Stimulated activated CD4-positive, alpha-beta T cell treated with anti-CD3 and anti-CD28 coated beads, Interleukin-1b, Interleukin-23, amount 100 ng/mL, for 1 hour (primary cell): ENCODE measurements at places on chromosomes 2 and 18.

GRCh38 chr2:196587056-196587455 lies 52.5 kb upstream of the CCDC150 start:
- no peak for DNase-seq

DNA sequence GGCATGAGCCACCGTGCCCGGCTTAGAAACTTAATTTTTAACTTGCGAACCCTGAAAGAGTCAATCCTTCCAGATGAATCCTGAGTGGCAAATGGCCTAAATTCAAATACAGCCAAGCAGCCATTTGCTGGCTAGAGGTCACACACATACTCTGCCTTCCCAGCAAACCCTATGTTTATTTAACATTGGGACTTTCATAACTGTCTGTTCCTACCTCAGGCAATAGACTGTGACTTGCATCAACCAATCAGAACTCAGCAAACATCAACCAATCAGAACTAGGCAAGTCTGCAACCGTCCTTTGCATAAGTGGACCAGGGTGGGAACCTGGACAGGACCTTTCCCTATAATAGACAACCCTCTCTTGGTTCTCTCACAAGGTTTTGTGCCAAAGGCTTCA lies 127.5 kb downstream of the DTNB start:
- no peak for DNase-seq

- no peak for DNase-seq
Measured at GRCh38 chr2:72981536-72981935, 64.2 kb downstream of the EMX1 start.

DNA sequence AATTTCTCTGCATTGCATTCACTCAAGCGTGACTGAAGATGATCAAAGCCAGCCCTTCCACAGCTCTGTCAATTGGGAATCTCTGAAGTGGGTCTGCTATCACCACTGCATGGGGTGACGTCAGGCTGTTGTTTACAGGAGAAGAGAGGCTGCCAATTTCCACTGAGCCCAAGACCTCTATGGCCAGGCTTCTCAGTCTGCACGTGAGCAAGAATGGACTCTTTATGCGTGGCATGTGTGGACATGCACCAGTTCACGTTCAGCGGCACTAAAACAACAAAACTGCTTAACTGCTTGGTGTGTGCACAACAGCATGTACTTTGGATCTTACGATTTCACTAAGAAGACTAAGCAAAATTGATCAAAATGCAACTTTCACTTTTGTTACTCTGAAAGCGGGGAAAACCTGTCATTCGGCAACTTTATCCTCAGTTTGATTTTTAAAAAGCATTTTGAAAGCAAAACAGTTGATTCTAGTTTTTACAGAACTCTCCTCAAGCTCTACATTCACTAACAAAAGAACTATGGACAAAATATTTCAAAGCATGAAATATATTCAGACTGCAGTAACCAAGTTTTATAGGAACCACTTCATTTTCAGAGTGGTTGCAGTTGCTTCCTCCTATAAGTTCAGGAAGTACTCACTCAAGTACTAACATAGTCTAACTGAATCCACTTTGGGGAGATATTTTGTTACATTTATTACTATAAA lies 77.0 kb upstream of the SERTAD2 start:
- DNase-seq = peak; percentile 7

- no peak for DNase-seq
Measured at GRCh38 chr2:51795248-51795888, 763.4 kb upstream of the NRXN1 start.

- DNase-seq = no peak
Measured at GRCh38 chr2:70779911-70780545, 10.4 kb downstream of the FIGLA start.

DNA sequence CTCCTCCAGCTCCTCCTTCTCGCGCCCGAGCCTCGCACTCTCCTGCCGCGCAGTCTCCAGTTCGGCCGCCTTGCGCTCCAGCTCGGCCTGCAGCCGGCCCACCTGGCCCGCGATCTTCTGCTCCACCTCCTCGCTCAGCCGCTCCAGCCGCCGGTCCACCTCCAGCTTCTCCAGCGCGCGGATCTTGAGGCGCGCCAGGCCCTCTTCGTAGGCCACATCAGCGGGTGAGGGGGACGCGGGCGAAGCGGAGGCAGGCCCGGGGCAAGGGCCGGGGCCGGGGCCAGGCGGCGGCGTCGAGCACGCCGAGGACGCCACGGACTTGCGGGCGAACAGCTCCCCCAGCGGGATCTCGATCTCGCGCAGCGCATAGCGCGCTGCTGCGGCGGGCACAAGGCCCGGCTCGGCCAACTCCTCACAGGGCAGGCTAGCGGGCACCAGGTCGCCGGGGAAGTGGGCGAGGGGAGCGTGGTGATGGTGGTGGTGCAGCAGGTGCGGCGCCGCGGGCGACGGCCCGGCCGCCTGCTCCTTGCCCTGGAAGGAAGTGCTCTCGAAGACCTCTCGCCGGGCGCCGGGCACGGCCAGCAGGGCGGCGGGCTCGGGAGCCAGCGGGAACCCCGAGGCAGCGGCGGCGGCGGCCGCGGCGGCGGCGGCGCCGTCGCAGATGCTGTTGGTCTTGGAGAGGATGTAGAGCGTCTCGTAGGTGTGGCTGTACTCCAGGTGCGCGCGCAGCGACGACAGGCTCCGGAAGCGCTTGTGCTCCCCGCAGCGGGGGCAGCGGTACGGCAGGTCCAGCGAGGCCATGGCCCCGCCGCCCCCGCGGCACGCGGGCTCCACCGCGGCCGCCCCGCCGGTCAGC lies 15.2 kb downstream of the FBXO41 start:
- peak; percentile 39 for DNase-seq
